ENCODE measurements at places on chromosomes 6 and 20. TPM values are rescaled to one million over a fixed set of nuclear protein-coding genes. Genes with fewer than 3 reads are reported as not detected.

Gene MAP1LC3A
- 1.8 TPM for total RNA-seq

Gene OOEP
- total RNA-seq, result 0.38 TPM

Gene SRMS
- total RNA-seq, result not detected

Gene CNR1
- total RNA-seq, result not detected

Gene BEND6
- not detected for total RNA-seq

Gene GATA5
- total RNA-seq, result not detected

Gene DLL1
- 0.25 TPM for total RNA-seq

Gene ITCH
- total RNA-seq, result 44.1 TPM

Gene MMP24
- total RNA-seq, result 0.04 TPM

Gene PKIB
- total RNA-seq, result not detected

Gene ABRACL
- total RNA-seq, result 153 TPM

Gene ZSCAN9
- 5.8 TPM for total RNA-seq

Gene TJAP1
- 42.3 TPM for total RNA-seq

Gene LY6G6C
- not detected for total RNA-seq

Gene ENPP3
- 0.63 TPM for total RNA-seq

Gene TPBG
- not detected for total RNA-seq

Gene TRIM40
- not detected for total RNA-seq

Gene REM1
- total RNA-seq, result not detected

Gene CST4
- not detected for total RNA-seq

Gene TGM2
- not detected for total RNA-seq

Gene BIRC7
- not detected for total RNA-seq

Gene AKAP12
- total RNA-seq, result 1.5 TPM

Gene CFAP206
- total RNA-seq, result not detected

Gene RCAN2
- total RNA-seq, result 0.55 TPM

Gene DHX35
- 19.5 TPM for total RNA-seq

Gene SASH1
- 1.2 TPM for total RNA-seq

Gene PNPLA1
- total RNA-seq, result not detected

Gene TTLL9
- not detected for total RNA-seq

Gene DUSP15
- not detected for total RNA-seq

Gene CCN6
- not detected for total RNA-seq

Gene B3GALT4
- total RNA-seq, result 2.6 TPM

Gene BHLHE23
- total RNA-seq, result not detected

Gene TFAP2B
- total RNA-seq, result not detected

Gene PACSIN1
- total RNA-seq, result 0.13 TPM

Gene EFCAB8
- total RNA-seq, result 0.21 TPM

Gene LRRN4
- not detected for total RNA-seq

Gene NHLRC1
- total RNA-seq, result 0.23 TPM

Gene NOTCH4
- total RNA-seq, result 1.5 TPM

Gene HMGN3
- 45.4 TPM for total RNA-seq

Gene NKX2-4
- not detected for total RNA-seq

Gene RIPK1
- 17.0 TPM for total RNA-seq

Gene IRF4
- total RNA-seq, result 659 TPM

Gene SLC17A1
- total RNA-seq, result not detected

Gene OR2H1
- total RNA-seq, result not detected

Gene CD93
- 0.36 TPM for total RNA-seq

Gene PGBD1
- 4.1 TPM for total RNA-seq

Gene SIRPB1
- total RNA-seq, result 1.4 TPM

Gene AVP
- total RNA-seq, result not detected

Gene EYS
- total RNA-seq, result not detected

Gene F13A1
- total RNA-seq, result not detected

Gene MUC22
- total RNA-seq, result not detected

Gene FAM229B
- total RNA-seq, result 7.6 TPM

Gene PTCHD4
- not detected for total RNA-seq

Gene BMP6
- total RNA-seq, result not detected
